Pancreas (tissue), 10 donors: ENCODE measurements at places on chromosomes 1 and 21. TPM values are rescaled to one million over a fixed set of nuclear protein-coding genes. Genes with fewer than 3 reads are reported as not detected.

DNA sequence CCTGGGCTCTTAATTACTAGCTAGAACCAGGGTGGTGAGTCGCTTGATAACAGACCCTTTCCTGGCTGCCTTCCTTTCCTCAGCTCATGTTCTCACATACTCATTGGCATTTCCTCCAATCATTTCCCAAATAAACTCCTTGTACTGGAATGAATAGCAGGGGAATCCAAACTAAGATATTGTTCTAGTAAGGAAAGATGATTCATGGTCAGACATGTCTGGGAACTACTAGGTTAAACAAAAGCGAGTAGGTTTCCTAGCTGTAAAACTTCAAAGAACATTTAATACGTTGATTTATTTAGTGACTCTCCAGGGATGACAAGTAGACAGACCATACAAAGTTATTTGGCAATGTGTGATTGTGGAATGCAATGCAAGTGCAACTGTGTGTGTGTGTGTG is 121.2 kb upstream of the KCNJ6 start:
- no peak for DNase-seq

- DNase-seq, result no peak
These were observed 72.1 kb downstream of the GREM2 start for GRCh38 chr1:240539769-240540414.

Gene HAO2
- not detected for total RNA-seq

DNA sequence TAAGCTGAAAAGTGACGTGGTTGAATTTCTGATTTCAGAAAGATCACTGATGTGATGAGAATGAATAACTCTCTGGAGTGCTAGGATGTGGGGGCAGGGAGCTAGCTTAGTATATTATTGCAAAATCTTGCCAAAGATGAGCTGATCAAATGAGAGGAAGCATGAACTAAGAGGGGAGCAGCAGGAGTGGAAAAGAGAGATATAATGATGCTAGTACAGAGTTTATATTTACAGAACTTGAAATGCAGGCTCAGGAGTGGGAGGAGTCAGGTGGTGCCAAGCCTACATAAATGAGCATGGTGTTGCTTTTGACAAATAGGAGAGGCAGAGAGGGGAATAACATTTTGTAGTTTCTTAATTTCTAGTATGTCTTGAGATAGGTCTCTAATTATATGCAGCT is 38.1 kb upstream of the NBL1 start:
- DNase-seq, result no peak

Gene TMEM240
- total RNA-seq, result 0.22 TPM

Gene CELA2B
- 453 TPM for total RNA-seq

Gene TAF1A
- total RNA-seq, result 1.6 TPM

DNA sequence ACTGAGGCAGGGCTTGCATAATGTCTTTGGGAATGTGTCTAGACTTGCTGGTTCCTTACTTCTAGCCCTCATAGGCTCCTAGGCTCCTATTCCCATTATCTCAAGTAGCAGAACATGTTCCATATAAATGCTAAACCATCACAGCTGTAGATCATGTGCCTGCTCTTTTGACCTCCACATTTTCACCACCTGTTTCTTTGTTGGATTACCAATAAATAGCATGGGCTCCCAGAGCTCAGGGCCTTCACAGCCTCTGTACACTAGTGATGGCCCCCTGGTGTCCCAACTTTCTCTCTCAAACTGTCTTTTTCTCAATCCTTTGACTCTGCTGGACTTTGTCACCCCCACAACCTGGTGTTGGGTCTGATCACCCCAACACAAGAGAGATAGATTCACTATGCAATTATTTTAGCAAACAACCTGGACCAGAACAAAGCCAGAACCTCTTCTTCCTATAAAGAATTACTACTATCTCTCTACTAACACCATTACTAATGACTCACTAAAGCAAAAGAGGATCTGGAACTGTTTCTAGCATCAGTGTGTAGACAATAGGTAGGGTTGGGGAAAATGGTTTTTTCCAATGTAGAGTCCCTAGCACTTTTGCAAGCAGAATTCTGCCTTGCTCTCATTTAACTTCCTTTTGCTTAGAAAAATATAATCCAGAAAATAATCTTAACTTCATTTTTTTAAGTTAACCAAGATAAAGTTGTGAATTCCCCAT is 51.7 kb downstream of the WLS start:
- no peak for DNase-seq

Gene CFAP126
- not detected for total RNA-seq

Gene KCNE2
- total RNA-seq, result not detected

GRCh38 chr1:1915911-1916840 is 1.1 kb downstream of the CALML6 start:
- DNase-seq, result peak; percentile 84

Gene ATP6V1G3
- not detected for total RNA-seq

Gene PIGR
- total RNA-seq, result 19.3 TPM

Gene S100A1
- total RNA-seq, result 2.8 TPM

Gene B4GALT2
- total RNA-seq, result 24.9 TPM
